ENCODE measurements at places on chromosomes 13 and 19.
A peak's percentile ranks its signal among the peaks of the same experiment; 100 is the strongest.

DNA sequence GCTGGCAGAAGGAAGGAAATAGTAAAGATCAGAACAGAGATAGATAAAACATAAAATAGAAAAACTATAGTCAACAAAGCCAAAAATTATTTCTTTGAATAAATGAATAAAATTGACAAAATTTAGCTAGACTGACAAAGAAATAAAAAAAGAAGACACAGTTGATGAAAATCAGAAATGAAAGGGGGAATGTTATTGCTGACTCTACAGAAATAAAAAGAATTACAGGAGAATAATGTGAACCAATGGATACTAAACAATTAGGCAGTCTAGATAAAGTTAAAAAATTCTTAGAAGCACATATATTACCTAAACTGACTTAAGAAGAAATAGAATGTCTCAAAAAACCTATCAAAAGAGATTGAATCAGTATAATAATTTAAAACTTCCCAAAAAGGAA lies 933.8 kb downstream of the PCDH9 start:
- no peak for DNase-seq

GRCh38 chr19:2139385-2140137 lies 11.8 kb downstream of the AP3D1 start:
- DNase-seq, result no peak

DNA sequence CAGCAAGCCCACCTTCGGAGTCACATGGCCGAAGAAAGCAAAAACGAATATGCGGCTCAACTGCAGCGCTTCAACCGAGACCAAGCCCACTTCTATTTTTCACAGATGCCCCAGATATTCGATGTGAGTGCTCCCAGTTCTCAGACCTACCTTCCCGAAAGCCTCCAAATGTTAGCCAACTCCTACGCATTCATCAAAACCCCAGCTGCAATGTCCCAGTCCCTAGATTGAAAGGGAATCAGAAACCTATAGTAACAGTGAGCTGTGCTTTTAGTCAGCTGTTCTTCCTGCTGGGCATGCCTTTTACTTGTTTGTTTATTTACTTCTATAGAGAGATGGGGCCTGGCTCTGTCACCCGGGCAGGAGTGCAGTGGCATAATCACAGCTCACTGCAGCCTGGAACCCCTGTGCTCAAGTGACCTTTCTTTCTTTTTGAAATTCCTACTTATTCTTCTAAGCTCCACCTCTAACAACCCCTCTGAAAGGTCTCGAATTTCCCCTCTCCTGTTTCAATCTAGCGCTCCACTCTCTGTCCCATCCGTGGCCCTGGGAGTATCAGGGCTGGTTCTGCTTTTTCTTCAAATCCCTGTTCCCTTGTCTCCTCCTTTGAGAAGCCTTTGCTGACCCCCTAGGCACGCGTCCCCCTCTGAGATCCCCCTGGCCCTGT lies 4.4 kb downstream of the TRIP10 start:
- DNase-seq, result no peak

DNA sequence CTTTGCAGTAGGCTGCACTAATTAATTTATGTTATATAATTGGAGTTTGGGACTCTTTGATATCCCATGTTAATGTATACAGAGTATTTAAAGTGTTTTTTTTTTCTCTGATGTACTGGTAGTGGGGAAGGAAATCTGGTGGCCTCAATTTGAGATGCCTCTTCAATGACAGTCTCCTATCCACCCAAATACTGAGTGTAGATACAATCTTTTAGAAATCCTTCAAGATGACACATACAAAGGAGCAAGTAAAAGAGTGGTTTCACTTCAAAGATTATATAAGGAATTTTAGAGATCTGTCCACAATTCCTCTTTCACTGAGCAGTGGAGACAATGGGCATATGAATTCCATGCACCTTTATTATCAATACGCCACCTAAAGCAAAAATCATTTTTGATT lies 15.1 kb downstream of the NALCN start:
- no peak for DNase-seq

GRCh38 chr13:76696370-76696769 lies 189.8 kb downstream of the KCTD12 start:
- DNase-seq, result no peak

DNA sequence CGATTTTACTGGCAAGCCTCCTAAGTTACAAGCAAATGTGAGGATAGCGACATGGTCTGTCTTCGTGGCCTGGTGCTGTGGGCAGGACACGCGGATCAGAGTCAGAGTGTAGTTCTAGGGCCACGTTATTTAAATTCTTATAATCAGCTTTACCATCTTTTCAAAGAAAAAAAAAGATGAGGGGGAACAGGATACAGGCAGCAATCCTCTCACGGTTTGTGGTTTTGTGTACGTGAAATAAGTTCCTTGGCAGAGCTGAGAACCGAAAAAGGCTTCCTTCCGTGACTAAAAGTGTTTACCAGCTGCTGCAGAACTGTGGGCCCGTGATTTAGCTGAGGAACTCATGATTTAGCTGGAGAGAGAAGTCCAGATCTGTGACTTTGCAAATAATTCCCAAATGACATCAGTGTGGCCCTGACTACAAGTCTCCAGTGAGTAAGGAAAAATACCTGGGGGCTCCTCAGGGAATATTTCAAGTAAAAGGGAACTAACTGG lies 27.2 kb downstream of the RCBTB2 start:
- DNase-seq, result peak; percentile 21

GRCh38 chr19:13938301-13939064 lies at the start of gene PODNL1:
TSS of gene PODNL1 (minus strand) at chr19:13938417. CDS start at chr19:13938181, 236 bp downstream.
- no peak for DNase-seq

All from stimulated activated CD4-positive, alpha-beta T cell treated with anti-CD3 and anti-CD28 coated beads, Interleukin-1b, Interleukin-23, amount 100 ng/mL, for 1 hour (primary cell).